ENCODE measurements at places on chromosomes 11 and 22.

- no peak for DNase-seq
Measured at GRCh38 chr11:9362393-9362863, 22.0 kb upstream of the IPO7 start.

DNA sequence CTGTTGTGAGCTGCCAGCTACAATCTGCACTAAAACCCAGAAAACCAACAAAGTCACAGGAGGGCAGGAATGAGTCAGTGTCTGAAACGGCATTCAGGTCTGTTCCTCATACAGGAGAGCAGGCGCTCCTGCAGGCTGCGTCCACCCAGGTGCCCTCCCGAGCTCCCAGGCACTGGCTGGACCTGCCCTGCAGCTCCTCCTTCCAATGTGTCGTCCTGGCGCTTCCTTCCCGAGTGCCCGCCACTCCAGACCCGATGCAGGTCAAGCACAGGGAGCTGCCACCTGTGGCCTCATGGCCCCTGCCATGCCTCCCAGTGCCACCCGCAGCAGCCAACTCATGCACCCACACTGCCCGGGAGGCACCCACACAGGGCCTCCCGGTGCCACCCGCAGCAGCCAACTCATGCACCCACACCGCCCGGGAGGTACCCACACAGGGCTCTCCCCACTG, 12.0 kb downstream of the BRD1 start:
- no peak for DNase-seq

DNA sequence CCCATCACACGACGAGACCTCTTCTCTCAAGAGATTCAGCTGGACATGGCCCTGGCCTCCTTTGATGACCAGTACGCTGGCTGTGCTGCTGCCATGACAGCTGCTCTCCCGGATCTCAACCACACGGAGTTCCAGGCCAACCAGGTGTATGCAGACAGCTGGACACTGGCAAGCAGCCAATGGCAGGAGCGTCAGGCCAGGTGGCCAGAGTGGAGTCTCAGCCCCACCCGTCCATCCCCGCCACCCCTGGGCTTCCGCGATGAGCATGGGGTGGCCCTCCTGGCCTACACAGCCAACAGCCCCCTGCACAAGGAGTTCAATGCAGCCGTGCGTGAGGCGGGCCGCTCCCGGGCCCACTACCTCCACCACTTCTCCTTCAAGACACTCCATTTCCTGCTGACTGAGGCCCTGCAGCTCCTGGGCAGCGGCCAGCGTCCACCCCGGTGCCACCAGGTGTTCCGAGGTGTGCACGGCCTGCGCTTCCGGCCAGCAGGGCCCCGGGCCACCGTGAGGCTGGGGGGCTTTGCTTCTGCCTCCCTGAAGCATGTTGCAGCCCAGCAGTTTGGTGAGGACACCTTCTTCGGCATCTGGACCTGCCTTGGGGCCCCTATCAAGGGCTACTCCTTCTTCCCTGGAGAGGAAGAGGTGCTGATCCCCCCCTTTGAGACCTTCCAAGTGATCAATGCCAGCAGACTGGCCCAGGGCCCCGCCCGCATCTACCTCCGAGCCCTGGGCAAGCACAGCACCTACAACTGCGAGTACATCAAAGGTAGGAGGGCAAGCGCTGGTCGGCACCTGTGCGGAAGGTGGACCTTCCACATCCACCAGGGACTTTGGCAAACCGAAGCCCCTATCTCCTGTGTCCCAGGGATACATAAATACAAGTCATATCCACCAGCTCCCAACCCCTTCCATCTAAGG, 11.3 kb downstream of the CHRNA10 start:
- no peak for DNase-seq

GRCh38 chr11:44808053-44808753, 81.4 kb downstream of the TSPAN18 start:
- DNase-seq, result no peak

GRCh38 chr11:45621588-45621987, 43.8 kb downstream of the CHST1 start:
- no peak for DNase-seq

DNA sequence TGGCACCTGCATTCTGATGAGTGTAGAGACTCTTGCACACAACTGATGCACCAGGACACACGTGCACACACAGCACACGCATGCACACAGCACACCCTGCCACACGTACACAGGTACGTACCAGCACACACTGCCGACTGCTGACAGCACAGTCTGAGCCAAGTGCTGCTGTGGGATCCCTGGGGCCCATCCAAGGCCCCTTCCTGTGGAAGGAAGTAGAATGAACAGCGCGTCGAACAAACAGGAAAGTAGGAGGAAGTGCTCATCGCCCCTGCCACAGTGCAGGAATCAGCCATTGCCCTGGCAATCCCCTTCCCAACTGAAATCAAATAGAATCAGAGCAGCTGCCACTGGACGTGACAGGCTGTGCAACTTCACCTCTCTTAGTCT, 57.9 kb downstream of the CD82 start:
- DNase-seq, result peak; percentile 43

GRCh38 chr11:3614742-3615171, 27.0 kb downstream of the ART5 start:
- no peak for DNase-seq

DNA sequence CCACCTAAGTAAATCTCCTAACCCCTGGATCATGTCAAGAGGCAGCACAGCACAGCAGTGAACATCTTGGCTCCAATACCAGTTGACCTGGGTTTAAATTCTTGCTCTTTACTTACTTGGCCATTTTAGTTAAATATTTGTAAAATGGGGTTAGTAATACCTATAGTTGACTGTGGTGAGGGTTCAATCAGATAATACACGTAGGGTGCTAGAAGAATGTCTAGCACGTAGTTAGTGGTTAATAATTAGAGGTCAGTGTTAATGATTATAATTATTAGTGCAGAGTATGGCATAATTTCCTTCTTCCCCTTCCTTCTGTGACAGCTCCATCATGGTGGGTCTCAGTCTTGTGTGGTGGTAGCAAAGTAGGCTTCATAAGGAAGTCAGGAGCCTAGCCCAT, 520.8 kb downstream of the INSC start:
- DNase-seq, result no peak

DNA sequence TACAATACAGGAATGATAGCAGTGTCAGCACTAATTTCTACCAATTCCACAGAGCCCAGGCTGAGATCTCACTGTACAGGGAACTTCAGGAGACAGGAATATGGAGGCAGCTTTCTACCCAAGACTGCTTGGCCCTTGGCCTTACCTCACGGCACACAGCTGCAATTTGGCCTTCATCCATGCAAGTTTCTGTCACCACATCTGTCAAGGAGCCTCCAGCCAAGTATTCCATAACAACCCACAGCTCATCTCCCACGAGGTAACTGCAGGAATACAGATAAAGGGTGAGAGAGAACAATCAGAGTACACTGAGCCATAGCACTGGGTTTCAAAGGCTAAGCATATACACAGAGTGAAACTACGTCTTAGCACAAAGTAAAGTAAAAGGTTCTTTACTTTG, 39.0 kb upstream of the GDPD4 start:
- no peak for DNase-seq

DNA sequence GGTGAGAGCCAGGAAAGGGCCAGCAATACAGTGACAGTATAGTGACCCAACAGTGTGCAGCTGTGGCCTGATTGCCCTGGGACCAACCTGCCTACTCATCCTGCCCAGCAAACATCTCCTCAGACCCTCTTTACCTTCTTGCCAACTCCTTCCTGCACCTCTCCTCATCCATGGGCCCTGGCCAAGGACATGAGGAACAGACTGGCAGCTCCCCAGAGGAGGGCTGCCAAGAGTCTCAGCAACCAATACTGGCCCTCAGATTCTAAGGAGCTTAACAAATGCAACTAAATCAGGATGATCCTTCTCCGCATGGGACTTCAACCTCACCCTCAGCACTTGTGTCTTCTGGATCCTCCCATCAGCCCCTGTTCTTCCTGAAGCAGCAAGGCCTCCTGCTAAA, 77.0 kb downstream of the RPL27A start:
- DNase-seq, result no peak

- DNase-seq, result no peak
Measured at GRCh38 chr11:27179334-27179733, 138.7 kb downstream of the BBOX1 start.

- DNase-seq, result no peak
Measured at GRCh38 chr11:57330029-57330428, 5.3 kb upstream of the TNKS1BP1 start.

- DNase-seq, result peak; percentile 92
Measured at GRCh38 chr11:117946842-117947526, 17.8 kb upstream of the TMPRSS13 start.

- no peak for DNase-seq
Measured at GRCh38 chr11:3879967-3880542, 24.6 kb downstream of the STIM1 start.

- peak; percentile 33 for DNase-seq
Measured at GRCh38 chr11:110362971-110363509, 66.6 kb upstream of the RDX start.

GRCh38 chr22:23240639-23241389, 60.5 kb downstream of the BCR start:
- no peak for DNase-seq

DNA sequence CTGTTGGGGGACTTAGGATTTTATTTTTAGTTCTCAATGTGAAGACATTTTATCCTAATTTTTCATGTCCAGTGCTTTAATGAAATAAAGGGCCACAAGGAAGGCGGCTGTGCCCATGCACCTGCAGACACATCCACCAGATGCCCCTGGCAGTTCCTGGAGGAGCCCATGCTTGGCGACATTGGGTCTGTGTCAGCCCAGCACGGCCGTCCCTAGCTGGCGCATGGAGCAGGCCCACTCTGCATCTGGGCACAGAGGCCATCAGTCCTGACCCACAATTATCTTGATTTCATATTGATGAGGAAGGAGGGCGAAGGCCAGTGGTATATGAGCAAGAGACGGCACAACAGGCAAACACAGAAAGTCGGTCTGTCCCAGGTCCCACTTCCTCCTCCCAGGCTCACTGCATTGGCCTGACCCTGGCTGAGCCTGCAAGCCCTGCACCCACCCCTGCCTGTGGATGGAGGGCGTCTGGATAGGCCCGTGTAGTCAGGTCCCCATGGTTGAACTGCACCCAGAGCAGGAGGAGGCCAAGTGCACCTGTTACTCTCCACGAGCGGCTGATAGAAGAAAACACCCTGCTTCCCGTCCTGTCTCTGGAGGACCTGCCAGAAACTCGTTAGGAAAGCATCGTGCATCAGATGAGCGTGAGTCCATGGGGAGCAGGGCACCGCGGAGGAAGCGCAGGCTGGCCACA, 296.9 kb downstream of the BRD1 start:
- no peak for DNase-seq

GRCh38 chr11:6568191-6568918, 35.1 kb downstream of the RRP8 start:
- peak; percentile 61 for DNase-seq

DNA sequence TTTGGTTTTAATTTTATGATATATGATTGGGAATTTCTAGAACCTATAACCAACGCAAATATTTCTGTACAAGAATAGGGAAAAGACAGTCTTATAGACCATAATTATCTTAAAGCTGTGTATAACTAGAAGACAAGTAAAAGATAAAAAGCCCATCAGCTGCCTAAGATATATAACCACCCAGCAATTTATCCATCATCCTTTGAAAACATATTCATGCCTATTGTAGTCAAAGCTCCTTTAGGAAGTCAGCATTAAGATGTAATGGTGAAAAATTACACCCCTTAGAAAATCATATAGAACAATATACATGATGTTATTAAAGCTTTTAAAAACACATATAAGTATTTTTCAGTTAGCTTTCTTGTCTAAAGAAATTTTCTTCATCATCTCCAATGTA, 46.4 kb downstream of the ELP4 start:
- no peak for DNase-seq

DNA sequence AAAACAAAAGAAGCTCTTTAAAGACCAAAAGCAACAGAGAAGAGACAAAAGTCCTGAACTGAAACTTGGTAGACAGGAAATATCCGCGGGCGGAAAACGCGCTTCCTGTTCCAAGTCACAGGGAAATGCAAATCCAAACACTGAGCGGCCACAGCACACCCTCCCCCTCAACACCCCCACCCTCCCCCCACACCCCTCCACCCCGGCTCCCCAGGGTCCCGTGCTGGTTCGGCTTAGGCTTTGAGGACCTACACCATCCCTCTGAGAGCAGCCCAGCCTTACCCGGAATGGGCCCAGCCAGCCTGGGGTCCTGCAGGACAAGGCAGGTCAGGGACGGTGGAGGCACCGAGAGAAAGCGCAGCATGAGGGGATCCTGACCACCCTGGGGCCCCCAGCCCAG, 160.4 kb downstream of the BRD1 start:
- DNase-seq, result no peak

DNA sequence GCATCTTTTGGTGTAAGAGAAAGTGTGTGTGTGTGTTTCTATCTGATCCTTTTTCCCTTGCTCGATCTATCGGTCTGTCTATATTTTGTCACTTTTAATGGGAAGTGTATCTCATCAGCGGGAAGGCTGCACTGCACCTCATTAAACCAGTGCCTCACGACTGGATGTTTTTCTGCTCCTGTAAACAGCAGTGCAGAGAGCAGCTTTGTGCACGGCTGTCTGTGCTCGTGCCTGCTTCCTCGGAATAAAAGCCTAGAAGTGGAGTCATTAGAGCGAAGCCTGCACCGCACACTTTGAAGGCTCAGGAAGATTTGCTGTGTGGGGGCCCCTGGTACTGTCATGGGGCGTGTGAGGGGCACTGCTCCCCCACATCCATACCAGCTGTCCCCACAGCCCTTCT, 27.0 kb upstream of the PARVG start:
- DNase-seq, result no peak

- DNase-seq, result no peak
Measured at GRCh38 chr11:63783925-63784592, 15.5 kb upstream of the ZFTA start.

GRCh38 chr22:50312371-50312770, 4.9 kb upstream of the PLXNB2 start:
- peak; percentile 13 for DNase-seq

GRCh38 chr11:28704801-28705200, 596.6 kb downstream of the METTL15 start:
- DNase-seq, result no peak

GRCh38 chr22:24146791-24147353, 34.4 kb upstream of the SUSD2 start:
- DNase-seq, result peak; percentile 88
